ENCODE measurements at places on chromosomes 3 and 15. TPM values are rescaled to one million over a fixed set of nuclear protein-coding genes. Genes with fewer than 3 reads are reported as not detected.

The CFAP91 gene
- 6.7 TPM for total RNA-seq

DNA sequence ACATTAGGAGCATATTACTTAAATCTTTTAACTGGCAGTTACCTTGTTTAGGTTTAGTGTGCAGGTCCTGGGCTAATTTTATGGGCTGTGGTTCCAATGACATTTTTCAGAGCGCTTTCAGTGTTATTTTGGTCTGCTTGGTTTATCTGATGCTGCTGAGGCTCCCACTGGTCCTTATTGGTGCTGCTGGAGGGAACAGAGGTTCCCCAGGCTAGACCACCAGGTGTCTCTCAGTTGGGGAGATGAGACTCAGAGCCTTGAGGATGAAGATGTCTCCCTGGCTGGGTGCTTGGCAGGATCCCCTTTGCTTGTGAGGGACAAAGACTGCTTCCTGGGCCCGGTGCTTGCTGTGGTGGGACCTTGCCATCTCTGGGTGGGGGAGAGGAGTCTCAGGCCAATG is 28.3 kb upstream of the TASOR start:
- DNase-seq = no peak

GRCh38 chr3:151724576-151725562 is 8.9 kb upstream of the AADACL2 start:
- DNase-seq = no peak

- DNase-seq = no peak
Measured at GRCh38 chr3:59758672-59759071, 708.8 kb upstream of the CFAP20DC start.
